ENCODE measurements at places on chromosomes 5 and 9. TPM values are rescaled to one million over a fixed set of nuclear protein-coding genes. Genes with fewer than 3 reads are reported as not detected.
A peak's percentile ranks its signal among the peaks of the same experiment; 100 is the strongest.

Gene NOXA1
- polyA plus RNA-seq: 2.3 TPM

DNA sequence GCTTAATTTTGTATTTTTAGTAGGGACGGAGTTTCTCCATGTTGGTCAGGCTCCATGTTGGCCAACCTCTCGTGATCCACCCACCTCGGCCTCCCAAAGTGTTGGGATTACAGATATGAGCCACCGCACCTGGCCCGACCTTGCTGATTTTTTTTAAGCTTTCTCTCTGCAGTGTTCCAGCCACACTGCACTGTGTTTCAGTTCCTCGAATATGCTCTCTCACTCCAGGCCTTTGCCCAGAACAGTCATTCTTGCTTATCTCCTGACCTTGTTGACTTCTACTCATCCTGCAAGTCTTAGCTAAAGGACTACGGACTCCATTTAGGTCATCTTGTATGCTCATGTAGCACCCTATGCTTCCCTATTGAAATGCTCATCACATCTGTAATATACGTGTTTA lies 3.3 kb downstream of the SNAPC3 start:
- peaks cover 40% of the 10 kb centered on the region for H3K4me1 ChIP-seq
- H3K36me3 ChIP-seq: peaks cover 12% of the 10 kb centered on the region
- H3K27ac ChIP-seq: peak overlapping the region; percentile 83
- H3K4me3 ChIP-seq: peak overlapping the region; percentile 68
- DNase-seq: peak; percentile 39

- peak overlapping the region; percentile 65 for H3K27ac ChIP-seq
- H3K36me3 ChIP-seq: no peaks in the 10 kb centered on the region
- peaks cover 19% of the 10 kb centered on the region for H3K4me1 ChIP-seq
Measured at GRCh38 chr9:37096628-37097027, 23.7 kb upstream of the ZCCHC7 start.

Gene SREK1
- polyA plus RNA-seq: 32.6 TPM

GRCh38 chr5:93886098-93886806 lies 144.9 kb upstream of the POU5F2 start:
- H3K4me3 ChIP-seq: no peak overlapping the region
- no peak overlapping the region for H3K27ac ChIP-seq
- no peak for DNase-seq

DNA sequence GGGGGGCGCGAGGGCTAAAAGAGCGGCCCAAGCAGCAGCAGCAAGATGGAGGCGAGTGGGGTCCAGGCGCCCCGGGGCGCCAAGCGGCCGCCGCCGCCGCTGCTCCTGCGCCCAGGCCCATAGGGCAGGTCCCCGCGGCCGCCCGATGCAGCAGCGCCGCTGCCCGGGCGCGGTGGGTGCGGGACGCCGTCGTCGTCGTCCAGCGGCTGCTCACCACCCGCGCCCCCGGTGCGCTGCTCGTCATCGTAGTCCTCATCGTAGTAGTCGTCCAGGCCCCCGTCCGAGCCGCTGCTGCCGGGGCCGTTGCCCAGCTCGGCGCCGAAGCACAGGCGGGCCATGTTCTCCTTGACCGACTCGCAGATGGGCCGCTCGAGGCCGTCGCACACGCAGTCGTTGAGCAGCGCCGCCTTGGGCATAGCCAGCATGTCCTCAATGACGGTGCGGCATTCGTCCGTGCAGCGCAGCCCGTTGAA lies 1.5 kb downstream of the GAS1 start:
- peaks cover 42% of the 10 kb centered on the region for H3K27me3 ChIP-seq
- H3K27ac ChIP-seq: no peak overlapping the region
- peaks cover 16% of the 10 kb centered on the region for H3K4me1 ChIP-seq
- H3K36me3 ChIP-seq: no peaks in the 10 kb centered on the region
- no peak for DNase-seq

GRCh38 chr5:163408311-163408923 lies 29.0 kb upstream of the CCNG1 start:
- no peak overlapping the region for H3K27ac ChIP-seq
- H3K4me3 ChIP-seq: no peak overlapping the region
- peaks cover 6% of the 10 kb centered on the region for H3K4me1 ChIP-seq
- DNase-seq: peak; percentile 51
- no peaks in the 10 kb centered on the region for H3K36me3 ChIP-seq

Gene TJP2
- 0.52 TPM for polyA plus RNA-seq

DNA sequence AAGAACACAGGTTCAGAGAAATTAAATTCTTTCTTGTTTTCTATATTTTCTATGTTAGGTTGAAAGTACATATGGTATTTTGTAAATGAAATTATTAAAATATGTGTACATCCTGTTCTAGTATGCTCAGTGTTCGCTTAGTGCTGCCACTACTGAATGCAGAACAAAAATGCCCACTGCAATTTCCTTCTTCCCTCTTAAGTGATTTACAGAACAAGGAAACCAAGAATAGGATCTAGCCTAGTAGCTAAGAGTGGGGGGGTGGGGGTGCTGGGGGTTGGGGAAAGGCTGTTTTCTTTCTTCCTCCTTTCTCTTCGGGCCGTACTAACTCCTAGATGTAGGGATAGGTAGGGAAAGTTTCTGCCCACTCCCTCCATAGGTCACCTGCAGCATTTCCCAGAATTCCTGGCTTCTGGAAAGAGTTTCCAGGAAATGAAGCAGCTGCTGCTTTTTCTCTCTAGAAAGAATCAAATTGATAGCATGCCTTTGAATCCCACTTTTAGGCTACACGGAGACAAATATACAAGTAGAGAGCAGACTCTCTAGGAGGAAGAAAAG lies 15.7 kb downstream of the SPATA9 start:
- H3K36me3 ChIP-seq: no peaks in the 10 kb centered on the region
- DNase-seq: no peak

- H3K27me3 ChIP-seq: no peaks in the 10 kb centered on the region
- H3K4me1 ChIP-seq: no peaks in the 10 kb centered on the region
- no peak overlapping the region for H3K4me3 ChIP-seq
- DNase-seq: no peak
- H3K36me3 ChIP-seq: no peaks in the 10 kb centered on the region
Measured at GRCh38 chr5:43839218-43839617, 236.2 kb downstream of the NNT start.

DNA sequence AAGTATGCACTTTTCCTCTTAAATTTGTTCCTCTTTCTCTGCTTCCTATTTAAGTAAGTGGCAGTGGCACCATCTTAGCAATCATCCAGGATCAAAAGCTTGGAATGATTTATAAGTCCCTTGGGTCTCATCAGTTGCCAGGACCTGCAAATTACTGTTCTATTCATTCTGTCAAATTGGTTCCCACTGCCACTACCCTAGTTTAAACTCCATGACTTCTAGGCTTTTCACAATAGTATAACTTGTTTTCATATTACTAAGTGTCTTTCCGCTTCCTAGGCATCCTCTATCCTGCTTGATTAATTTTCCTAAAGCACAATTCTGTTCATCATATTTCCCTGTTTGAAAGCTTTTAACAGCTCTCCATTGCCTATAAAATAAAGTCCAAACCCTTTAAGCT lies 363.9 kb upstream of the MEF2C start:
- no peaks in the 10 kb centered on the region for H3K27me3 ChIP-seq
- H3K4me3 ChIP-seq: no peak overlapping the region
- no peak overlapping the region for H3K27ac ChIP-seq
- no peak for DNase-seq

DNA sequence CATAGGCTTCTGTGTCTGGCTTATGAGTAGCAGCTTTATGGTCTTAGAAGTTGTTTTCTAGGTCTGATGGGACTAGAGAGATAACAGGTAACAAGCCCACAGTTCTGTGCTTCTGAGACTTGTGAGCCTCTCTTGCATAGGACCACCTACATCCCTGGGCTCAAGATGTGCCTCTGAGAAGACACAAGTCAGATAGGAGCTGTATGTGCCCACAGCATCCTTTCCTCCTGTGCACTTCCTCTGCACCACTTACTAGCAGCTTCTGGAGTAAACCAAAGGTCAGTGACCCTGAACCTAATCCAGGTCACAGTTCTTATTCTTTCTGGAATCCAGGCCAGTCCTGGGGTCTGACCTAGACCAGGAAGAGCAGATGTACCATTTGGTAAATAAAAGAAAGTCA lies 40.0 kb downstream of the GALNT10 start:
- peak overlapping the region; percentile 32 for H3K27ac ChIP-seq
- no peaks in the 10 kb centered on the region for H3K27me3 ChIP-seq
- DNase-seq: no peak
- peaks cover 45% of the 10 kb centered on the region for H3K4me1 ChIP-seq
- H3K36me3 ChIP-seq: peaks cover 18% of the 10 kb centered on the region

Gene PFN3
- polyA plus RNA-seq: not detected

Gene MARCOL
- not detected for polyA plus RNA-seq

DNA sequence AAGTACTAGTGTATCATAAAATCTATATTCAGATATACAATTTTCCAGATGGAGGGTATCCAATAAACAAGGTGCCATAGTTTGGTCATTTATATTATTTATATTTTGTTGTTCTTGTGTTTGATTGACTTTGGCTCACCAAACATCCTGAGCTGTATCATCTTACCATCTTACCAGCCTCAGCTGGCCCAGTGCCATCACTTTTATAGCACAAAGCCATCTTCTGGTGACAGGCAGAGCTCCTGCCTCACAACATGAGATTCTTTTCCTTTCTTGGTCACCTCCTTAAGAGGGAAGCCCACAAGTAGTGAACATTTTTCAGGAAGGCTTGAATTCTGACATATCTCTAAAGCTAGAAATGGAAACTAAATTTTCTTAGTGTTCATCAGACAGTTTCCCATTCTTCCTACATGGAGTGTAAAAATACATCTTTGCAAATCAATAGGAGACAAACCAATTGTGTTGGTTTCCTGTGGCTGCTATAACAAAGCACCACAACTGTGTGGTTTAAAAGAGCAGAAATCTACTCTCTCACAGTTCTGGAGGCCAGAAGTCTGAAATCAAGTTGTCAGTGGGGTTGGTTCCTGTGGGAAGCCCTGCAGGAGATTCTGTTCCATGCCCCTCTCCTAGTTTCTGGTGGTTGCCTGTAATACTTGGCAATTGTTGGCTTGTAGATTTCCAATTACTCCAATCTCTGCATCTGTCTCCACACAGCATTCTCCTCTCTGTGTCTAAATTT lies 341.8 kb downstream of the MAN2A1 start:
- no peaks in the 10 kb centered on the region for H3K36me3 ChIP-seq
- peaks cover 13% of the 10 kb centered on the region for H3K27me3 ChIP-seq
- H3K27ac ChIP-seq: no peak overlapping the region
- no peak for DNase-seq
- no peaks in the 10 kb centered on the region for H3K4me1 ChIP-seq

GRCh38 chr9:4987961-4988421 lies 2.9 kb downstream of the JAK2 start:
- H3K27ac ChIP-seq: no peak overlapping the region
- peaks cover 30% of the 10 kb centered on the region for H3K4me1 ChIP-seq
- peak; percentile 65 for DNase-seq
- no peak overlapping the region for H3K4me3 ChIP-seq
- H3K27me3 ChIP-seq: no peaks in the 10 kb centered on the region

DNA sequence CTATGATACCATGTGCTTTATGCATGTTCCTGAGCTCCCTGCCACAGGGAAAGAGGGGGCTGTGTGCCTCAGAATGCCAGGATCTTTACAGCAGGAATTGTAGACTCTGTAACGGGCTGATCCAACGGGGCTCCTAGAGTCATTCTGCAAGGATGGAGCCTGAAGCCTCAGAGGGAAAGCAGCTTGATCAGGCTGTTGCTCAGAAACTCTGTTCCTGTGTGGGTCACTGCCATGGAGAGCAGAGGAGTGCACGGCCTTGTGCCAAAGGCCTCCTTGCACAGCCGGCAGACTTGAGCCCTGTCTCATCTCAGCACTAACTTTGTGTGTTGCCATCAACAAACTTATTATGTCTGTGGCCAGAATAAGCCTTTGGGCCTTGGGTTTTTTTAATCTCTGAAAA lies 51.8 kb downstream of the AMBP start:
- no peak overlapping the region for H3K27ac ChIP-seq
- H3K4me3 ChIP-seq: no peak overlapping the region
- no peak for DNase-seq
- H3K36me3 ChIP-seq: peaks cover 39% of the 10 kb centered on the region

GRCh38 chr9:120918931-120919842 lies 7.4 kb downstream of the TRAF1 start:
- H3K36me3 ChIP-seq: no peaks in the 10 kb centered on the region
- DNase-seq: no peak
- H3K27ac ChIP-seq: peak overlapping the region; percentile 57
- no peaks in the 10 kb centered on the region for H3K27me3 ChIP-seq
- no peak overlapping the region for H3K4me3 ChIP-seq

Gene ZNF483
- polyA plus RNA-seq: 4.0 TPM

GRCh38 chr9:100443781-100444768 lies 17.1 kb downstream of the MSANTD3 start:
- no peak for DNase-seq
- H3K27ac ChIP-seq: no peak overlapping the region
- H3K27me3 ChIP-seq: no peaks in the 10 kb centered on the region
- no peaks in the 10 kb centered on the region for H3K4me1 ChIP-seq

DNA sequence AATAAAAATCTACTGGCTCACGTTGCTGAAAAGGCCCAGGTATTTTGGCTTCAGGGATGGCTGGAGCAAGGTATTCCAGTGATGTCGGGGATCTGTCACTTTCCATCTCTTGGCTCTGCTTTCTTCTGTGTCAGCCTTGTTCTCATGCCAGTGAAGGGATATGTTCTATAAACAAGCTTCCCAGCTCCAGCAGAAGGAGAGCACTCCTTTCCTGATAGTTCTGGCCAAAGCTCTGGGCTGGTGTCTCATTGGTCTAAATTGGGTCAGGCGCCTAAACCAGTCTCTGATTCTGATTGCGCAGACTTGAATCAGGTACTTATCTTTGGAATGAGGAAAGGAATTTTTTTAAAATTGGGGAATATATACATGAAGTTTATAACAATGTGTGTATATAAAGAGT lies 5.1 kb downstream of the SNX30 start:
- no peaks in the 10 kb centered on the region for H3K36me3 ChIP-seq
- peaks cover 50% of the 10 kb centered on the region for H3K4me1 ChIP-seq
- no peak for DNase-seq

Gene APBA1
- not detected for polyA plus RNA-seq

- H3K4me3 ChIP-seq: no peak overlapping the region
- H3K4me1 ChIP-seq: no peaks in the 10 kb centered on the region
- no peak for DNase-seq
- peaks cover 13% of the 10 kb centered on the region for H3K27me3 ChIP-seq
- H3K36me3 ChIP-seq: no peaks in the 10 kb centered on the region
Measured at GRCh38 chr5:95334900-95335538, 50.1 kb upstream of the MCTP1 start.

Data from naive B cell (primary cell).